Activated CD4-positive, alpha-beta T cell treated with anti-CD3 and anti-CD28 coated beads, Interleukin-2, amount 50 U/mL, for 48 hours (primary cell): ENCODE measurements at places on chromosomes 3 and 15.

DNA sequence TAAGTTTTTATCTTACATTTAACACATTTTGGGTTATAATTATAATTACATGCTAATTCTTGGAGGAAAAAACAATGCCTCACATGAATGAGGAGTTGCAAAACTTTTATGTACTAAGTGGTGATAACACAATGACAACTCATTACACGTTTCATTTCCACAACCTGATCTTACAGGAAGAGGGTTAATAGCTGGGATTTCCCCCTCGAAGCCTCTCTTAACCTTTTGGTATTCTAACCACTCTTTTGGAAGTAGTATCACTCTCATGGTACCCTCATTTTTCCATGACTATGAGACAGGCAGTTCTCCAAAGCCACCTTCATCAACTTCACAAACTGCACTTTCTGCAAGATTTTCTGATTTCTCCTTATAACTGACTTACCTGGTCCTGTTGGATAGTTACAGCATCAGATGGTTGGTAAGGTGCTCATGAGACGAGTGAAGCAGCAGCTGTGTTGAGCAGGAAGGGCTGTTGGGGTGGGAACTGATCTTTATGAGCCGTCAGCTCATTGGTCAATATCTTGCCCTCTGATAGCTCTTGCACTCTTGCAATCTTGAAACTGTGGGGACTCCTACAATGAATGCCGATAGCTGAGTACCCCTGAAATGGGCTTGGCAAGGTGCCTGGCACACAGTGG is 41.6 kb downstream of the ACAN start:
- DNase-seq = no peak

GRCh38 chr15:69055251-69055650 is 40.8 kb downstream of the NOX5 start:
- DNase-seq = no peak

- no peak for DNase-seq
These were observed 13.1 kb upstream of the DUT start for GRCh38 chr15:48318131-48318530.

GRCh38 chr3:196631682-196632045 is 7.8 kb upstream of the NRROS start:
- DNase-seq = no peak

DNA sequence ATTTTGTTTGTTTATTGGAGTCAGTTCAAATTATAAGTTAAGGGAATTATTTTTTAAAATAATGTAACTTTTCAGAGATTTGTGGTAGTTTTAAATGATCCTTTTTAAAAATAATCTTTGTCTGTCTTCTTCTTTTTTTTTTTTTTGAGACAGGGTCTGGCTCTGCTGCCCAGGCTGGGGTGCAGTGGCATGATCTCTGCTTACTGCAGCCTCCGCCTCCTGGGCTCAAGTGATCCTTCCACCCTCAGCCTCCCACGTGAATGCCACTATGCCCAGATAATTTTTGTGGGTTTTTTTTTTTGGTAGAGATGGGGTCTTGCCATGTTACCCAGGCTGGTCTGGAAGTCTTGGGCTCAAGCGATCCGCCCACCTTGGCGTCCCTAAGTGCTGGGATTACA is 12.6 kb downstream of the FNDC3B start:
- DNase-seq = no peak

DNA sequence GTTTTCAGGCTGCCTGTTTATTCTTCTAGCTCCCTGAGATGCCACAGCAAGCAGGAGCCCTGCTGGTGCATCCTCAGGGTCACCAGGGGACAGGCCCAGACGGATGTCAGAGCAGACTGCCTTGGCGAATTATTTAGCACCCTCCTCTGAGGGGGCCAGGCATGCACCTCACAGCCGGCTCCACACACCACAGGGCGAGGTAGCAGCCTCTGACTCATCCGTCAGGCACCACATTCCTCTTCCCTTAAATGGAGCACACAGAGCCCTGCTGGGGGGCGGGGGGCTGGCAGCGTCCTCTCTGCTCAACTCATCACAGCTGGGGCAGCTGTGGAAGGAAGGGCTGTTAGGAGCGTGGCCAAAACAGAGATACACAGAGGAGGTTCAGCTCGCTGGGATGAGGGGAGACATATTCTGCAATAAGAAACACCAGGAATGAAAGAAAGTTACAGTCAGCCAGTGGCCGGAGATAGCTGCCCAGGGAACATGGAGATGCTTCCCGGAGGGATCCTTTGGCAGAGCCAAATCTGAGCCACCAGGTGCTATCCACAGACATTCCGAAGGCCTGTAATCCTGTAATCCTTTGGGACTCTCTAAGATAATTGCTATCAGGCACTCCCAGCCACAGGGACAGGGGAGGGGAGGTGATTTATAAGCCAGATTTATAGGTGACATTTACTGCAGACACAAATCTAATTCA is 13.9 kb upstream of the PRICKLE2 start:
- no peak for DNase-seq

- no peak for DNase-seq
These were observed 2.0 kb downstream of the MYEF2 start for GRCh38 chr15:48176112-48176511.

DNA sequence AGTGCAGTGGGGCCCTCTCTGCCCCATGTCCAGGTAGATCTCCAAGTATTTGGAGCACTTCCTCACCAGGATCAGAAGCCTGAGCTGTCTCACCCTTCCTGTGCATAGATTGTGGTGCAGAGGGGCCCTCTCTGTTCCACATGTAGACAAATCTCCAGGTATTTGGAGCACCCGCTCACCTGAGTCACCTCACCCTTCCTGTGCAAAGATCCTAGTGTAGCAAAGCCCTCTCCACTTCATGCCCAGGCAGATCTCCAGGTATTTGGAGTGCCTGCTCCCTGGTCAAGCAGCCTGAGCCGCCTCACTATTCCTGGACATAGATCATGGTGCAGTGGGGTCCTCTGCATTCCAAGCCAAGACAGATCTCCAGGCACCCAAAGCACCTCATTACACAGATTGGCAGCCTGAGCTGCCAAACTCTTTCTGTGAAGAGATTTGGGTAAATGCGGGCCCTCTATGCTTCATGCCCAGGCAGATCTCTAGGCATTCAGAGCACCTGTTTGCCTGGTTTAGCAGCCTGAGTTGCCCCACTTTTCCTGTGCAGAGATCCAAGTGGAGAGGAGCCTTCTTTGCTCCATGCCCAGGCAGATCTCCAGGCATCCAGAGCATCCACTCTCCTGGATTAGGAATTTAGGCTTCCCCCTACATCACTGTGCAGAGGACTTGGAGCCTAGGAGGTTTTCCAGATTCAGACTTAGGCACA is 249.8 kb downstream of the AGBL1 start:
- no peak for DNase-seq

- DNase-seq = no peak
These were observed 10.8 kb downstream of the PLA2G4D start for GRCh38 chr15:42083605-42083908.

- DNase-seq = no peak
These were observed 710 bp downstream of the MECOM start for GRCh38 chr3:169662843-169663160.

DNA sequence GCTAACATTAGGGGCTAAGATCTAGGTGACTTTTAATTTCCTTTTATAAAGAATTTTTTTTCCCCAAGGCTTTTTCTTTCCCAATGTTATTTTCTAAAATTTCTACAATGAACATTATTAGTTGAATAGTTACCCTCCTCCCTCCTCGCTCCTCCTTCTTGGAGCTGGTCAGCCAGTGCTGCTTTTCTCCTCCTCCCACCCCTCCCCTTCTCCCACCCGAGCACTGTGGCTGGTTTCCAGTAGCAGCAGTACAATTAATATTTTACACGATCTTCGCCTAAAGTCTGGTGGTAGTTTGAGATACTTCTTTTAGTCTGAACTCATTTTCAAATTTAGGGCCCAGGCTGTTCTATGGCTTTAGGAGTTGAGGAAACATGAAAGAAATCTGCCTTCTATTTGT is 41.6 kb downstream of the EEFSEC start:
- DNase-seq = no peak

DNA sequence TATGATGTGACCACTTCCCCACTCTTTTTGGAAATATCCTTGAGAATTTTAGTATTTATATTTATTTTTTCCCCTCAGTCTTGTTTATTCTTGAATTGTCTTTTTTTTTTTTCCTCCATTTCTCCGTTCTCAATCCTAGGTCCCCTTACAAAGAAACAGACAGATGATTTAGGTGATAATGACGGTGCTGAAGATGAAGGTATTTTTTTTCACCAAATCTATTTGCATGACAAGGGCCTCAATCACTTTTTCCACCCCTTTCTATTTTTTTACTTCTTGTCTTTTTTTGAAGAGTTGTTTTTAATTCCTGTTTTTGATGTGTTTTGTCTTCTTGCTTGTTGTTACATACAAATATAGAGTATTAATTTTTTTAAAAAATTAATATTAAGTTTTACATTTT is 402.6 kb downstream of the NLGN1 start:
- DNase-seq = no peak

- no peak for DNase-seq
These were observed 65.3 kb downstream of the SLC30A4 start for GRCh38 chr15:45457220-45457619.

DNA sequence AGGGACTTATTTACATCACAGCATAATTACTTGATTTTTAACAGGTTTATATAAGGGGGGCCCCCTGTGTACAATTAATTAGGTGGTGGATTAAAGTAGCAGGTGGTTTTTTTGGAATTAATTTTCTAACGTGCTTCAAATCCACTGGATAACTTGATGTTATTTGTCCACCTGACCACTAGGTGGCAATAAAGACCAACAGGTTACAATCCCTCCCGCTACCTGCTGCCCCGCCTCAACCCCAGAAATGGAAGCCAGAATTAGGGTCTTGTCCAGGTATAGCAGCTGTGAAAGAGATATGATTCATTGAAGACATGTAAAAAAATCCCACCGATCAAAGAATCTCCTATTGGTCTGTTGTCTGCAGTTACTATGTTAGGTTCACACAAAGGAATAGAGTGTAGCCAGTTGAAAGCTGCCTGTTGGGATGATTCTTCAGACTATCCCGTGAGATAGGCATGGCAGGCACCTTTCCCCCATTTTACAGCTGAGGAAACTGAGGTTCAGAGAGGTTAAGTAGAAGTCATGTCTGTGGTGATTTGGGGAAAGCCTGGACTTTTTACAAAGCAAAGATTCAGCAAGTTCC is 44.0 kb downstream of the MFSD1 start:
- DNase-seq = peak; percentile 20

- no peak for DNase-seq
These were observed 604 bp upstream of the TJP1 start for GRCh38 chr15:29822684-29823459.

DNA sequence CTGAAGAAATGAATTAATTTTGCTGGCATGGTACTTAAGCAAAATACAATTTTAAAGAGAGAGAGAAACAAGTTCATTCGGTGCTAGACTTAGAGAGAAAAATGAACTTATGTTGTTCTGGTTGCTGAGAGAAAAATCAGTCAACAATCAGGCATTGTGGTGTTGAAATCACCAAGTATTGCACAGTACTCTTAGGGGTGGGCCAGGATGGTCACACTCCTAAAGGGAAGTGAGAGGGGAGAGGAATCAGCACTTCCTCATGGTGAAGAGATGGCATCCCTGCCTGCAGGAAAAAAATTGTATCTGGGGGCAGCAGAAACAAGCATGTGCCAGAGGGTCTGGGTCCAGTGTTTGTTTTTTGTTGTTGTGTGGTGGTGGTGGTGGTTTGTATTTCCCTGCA is 7.0 kb upstream of the DMXL2 start:
- DNase-seq = no peak

GRCh38 chr15:100438570-100438969 is 90.2 kb downstream of the CERS3 start:
- DNase-seq = peak; percentile 14

- no peak for DNase-seq
These were observed 62.0 kb upstream of the TFRC start for GRCh38 chr3:196143708-196144382.

- DNase-seq = no peak
These were observed 109.9 kb downstream of the TBC1D5 start for GRCh38 chr3:17632401-17633100.

DNA sequence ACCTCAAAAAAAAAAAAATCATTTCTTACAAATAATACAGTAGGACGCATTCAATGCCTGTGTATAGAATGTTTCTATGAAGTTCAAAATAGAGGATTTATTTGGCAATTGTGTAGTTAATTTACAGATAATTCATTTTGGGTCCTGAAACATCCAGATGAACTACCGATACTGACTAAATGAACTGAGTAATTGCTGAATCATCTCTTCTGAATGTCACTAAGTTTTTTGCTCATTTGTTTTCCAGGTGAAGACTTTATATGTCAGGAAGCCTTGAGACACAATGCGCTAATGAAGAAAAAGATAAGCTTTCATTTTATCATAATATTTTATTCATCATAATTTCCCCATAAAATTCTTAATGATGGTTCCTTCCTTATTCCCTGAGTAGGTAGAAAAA is 39.7 kb downstream of the PCOLCE2 start:
- DNase-seq = no peak

DNA sequence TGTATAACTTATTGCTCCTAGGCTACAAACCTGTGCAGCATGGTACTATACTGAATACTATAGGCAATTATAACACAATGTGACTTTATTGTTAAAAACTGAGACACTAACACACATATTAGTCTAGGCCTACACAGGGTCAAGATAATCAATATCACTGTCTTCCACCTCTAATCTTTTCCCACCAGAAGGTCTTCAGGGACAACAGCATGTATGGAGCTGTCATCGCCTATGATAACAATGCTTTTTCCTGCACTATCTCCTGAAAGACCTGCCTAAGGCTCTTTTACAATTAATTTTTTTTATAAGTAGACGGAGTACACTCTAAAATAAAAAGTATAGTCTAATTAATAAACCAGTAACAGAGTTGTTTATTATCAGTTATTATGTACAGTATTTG is 60.9 kb downstream of the LRRC28 start:
- DNase-seq = no peak

- DNase-seq = no peak
These were observed 6.9 kb upstream of the ZNF662 start for GRCh38 chr3:42898896-42899675.

DNA sequence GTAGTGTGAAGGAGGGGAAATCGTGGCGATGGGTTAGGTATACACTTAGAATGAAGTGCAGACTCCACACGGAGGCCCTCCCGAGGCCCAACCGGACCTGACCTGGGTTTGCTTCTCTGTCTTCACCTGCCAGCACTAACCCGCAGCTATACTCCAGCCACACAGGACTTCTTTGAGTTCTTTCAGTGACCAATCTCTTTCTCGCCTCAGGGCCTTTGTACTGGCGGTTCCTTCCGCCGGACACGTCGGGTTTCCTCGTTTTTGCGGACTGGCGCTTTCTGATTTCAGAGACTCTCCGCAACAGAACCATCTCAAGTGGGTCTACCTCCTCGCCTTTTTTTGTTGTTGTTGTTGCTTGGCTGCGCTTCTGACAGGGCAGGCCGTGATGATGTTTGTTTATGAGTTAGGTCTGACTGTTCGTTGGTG is at the start of gene NEIL1:
Gene NEIL1, plus strand, starts transcription at position 244 of the 426 bp plus-strand sequence. CDS start 1,867 bp downstream, outside the sequence.
- DNase-seq = no peak
